Esophagus squamous epithelium (tissue), 5 donors: ENCODE measurements at places on chromosomes 5 and 9. TPM values are rescaled to one million over a fixed set of nuclear protein-coding genes. Genes with fewer than 3 reads are reported as not detected.

DNA sequence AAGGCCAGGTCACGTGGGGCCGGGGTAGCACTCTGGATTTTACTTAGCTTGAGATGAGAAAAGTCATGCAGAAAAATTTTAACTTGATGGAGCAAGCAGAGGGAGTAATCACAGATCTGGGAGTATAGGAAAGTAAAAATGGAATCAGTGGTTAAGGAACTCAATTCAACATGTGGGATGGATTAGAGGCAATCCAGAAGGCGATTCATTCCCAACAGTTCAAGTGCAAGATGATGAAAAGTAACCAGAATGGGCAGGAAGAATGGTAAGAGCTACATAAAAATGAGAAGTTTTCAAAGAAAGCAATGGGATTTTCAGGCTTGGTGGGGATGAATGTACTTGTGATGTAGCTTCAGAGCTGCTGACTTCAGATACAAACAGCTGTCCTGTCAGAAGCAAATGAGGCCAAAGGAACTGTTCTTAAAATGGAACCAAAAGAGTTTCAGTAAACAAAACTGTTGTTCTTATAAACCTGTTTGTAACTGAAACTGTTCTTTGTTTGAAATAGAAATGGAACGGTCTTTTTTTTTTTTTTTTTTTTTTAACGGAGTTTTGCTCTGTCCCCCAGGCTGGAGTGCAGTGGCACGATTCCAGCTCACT is 5.6 kb upstream of the SEC24A start:
- DNase-seq = no peak

- no peak for DNase-seq
Measured at GRCh38 chr9:78368236-78368635, 71.3 kb downstream of the PSAT1 start.

DNA sequence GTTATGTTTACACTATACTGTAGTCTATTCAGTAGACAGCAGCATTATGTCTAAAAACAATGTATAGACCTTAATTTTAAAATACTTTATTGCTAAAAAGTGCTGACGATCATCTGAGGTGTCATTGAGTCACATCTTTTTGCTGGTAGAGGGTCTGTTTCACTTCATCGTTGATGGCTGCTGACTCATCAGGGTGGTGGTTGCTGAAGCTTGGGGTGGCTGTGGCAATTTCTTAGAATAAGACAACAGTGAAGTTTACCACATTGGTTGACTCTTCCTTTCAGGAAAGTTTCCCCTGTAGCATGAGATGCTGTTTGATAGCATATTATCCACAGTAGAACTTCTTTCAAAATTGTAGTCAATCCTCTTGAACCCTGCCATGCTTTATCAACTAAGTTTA is 150.3 kb downstream of the FBXL7 start:
- no peak for DNase-seq

DNA sequence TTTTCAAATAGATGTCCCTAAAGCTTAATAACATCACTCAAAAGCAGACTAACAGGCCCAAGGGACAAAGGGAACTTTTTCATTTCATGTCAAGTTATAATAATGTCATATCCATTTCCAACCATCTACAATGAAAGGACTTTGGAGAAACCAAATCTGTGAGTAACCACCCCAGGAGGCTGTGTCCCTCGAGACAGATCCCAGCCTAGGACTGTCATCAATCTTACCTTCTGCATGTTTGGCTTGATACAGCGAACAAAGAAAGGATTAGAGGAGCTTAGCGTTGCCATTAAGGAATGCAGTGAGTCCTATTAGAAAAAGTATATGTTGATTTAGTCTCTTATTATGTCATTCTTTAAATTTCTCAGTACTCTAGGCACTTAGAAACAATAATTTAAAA is 137.8 kb upstream of the RETREG1 start:
- DNase-seq = no peak

GRCh38 chr5:36111238-36111637 is 40.4 kb downstream of the LMBRD2 start:
- DNase-seq = no peak

DNA sequence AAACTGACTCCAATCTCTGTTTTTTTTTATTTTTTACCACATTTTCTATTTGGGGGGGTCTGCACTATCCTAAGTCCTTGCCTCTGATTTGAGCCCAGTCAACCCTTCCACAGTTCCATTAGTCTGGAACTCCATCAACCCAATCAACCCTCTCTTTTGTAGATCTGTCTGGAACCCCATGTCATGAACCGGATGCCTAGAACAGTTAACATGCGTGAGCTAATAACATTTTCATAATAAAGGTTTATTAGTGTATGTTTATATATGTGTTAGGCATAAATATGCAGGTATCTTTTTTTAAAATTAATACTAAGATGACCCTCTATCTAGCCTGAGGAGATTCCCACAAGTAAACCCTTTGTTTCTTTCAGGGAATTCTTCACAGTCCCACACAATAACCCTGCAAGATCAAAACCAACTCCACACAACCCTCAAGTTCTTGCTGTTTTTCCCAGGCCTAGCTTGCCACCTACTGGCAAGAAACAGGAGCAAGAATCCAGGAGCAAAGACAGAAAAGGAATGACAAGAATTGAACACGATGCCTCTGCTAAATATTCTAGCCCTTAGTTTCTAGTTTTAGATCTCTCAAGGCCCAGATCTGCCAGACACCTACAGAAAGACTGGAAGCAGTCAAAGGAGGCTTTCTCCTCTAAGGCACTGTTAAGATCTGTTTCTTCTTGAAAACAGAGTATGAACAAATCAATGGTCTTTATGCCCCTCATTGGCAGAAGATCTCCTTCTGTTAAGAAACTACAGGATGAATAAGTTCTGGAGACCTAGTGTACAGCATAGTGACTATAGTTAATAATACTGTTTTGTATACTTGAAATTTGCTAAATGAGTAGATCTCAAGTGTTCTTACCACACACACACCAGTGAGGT is 100.4 kb downstream of the TRIM36 start:
- DNase-seq = no peak

DNA sequence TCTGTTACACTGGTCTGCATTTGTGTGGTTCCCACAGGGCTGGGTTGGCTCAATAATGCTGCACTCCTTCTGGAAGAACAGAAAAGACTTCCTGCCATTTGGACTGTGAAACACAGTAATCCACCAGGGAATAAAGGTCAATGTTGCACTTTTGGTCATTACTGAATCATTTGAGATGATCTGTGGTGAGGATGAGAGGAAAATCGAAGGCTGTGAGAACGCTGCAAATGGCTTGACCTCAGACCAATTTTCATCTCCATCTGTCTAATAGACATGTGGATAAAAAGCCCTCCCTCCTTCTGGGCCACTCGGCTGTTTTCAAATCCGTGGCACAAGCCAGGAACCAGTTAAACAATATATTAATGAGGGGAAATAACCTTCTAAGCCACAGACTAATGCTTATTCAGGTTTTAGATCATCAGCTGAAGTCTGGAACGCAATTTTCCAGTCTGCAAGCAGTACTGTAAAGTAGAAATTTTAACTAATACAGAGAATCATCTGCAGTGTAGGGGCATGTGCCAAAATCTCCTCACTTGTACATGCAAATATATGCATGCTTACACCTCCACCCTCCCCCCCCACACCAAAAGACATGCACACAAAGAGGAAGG is 20.2 kb downstream of the TLE1 start:
- DNase-seq = no peak

DNA sequence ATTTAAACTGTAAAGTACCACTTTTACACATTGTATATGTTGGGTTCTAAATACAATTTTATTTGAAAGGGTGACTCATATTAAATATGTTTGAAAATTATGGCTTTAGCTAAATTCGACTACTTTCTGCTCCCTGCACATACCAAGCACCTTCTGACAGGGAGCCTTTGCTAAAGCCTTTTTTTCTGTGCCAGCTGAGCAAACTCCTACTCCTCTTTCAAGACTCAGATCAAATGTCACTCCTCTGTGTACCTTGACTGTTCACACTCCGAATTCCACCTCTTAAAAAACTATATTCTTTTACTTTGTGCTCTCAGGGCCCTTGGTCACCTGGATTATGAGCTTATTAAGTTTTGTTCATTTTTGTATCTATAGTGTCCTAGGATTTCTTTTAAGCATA is 6.5 kb upstream of the OXCT1 start:
- no peak for DNase-seq

GRCh38 chr5:5533927-5534326 is 111.5 kb downstream of the ICE1 start:
- DNase-seq = no peak

- no peak for DNase-seq
Measured at GRCh38 chr9:132531195-132531594, 51.2 kb upstream of the BARHL1 start.

- DNase-seq = no peak
Measured at GRCh38 chr5:111278858-111279504, 54.8 kb downstream of the CAMK4 start.

DNA sequence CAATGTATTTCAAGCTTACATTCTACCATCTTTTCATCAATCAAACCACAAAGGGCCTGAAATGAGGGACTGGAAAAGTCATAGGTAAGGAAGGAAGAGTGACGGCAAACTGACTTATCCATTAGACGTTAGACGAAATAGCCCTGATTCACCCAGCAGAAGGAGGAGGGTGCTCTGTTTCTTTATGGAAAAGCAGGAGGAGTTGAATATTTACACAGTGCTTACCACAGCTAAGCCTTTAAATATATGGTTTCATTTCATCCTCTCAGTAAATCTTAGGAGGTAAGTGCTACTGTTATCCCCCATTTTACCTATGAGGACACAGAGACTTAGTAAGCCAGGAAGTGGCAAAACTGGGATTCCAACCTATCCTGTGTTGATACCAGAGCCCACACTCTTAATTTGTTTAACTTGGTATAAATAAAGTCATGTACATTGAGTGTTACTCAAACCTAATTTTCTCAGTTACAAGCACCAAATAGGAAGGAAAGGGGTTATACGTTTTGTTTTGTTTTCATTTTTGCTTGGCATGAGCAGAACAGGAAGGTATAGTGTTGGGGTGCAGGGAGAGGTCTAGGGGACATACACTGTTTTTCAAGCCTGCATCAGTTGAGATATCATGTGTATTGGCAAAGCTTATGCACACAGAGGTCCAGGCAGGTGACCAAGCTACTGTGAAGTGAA is 98.1 kb upstream of the IFNK start:
- no peak for DNase-seq

GABRA1 gene
- total RNA-seq = not detected

PCDHB6 gene
- total RNA-seq = not detected

GFI1B gene
- total RNA-seq = not detected

DOLK gene
- total RNA-seq = 15.3 TPM

RNF180 gene
- total RNA-seq = 4.0 TPM
